ENCODE measurements at places on chromosomes 13 and 19. TPM values are rescaled to one million over a fixed set of nuclear protein-coding genes. Genes with fewer than 3 reads are reported as not detected.

The SLC1A6 gene
- total RNA-seq = not detected

The ZNF208 gene
- 0.33 TPM for total RNA-seq

The UGGT2 gene
- 50.0 TPM for total RNA-seq

The NCR1 gene
- not detected for total RNA-seq

The RCBTB2 gene
- 9.5 TPM for total RNA-seq

The UHRF1 gene
- total RNA-seq = 12.7 TPM

The CEACAM7 gene
- not detected for total RNA-seq

The APC2 gene
- 0.83 TPM for total RNA-seq

The RNASEH2B gene
- 23.8 TPM for total RNA-seq

The MYH14 gene
- total RNA-seq = not detected

The TTC9B gene
- 0.17 TPM for total RNA-seq

The MBD3L3 gene
- total RNA-seq = not detected

The KLK2 gene
- total RNA-seq = not detected

The WBP4 gene
- total RNA-seq = 6.8 TPM
